ENCODE measurements at places on chromosomes 11 and 22.

DNA sequence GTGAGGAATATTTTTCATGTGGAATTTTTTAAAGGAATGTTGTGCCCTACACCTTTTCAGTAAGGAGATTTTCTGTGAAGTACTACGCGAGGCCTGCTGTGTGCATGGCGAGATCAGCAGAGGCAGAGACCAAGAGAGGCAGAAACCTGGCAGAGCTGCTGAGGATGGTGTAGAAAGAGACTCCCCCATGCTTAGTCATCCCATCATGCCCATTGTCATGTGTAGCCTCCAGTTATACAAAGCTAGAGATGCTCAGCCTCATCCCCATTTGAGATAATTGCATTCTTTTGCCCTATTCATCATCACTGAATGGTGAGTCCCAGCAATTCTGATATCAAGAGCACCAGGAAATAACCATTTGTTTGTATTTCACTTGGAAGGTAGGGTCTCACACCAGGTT is 3.0 kb upstream of the MS4A7 start:
- no peak overlapping the region for H3K27ac ChIP-seq
- no peak for DNase-seq
- no peaks in the 10 kb centered on the region for H3K36me3 ChIP-seq

GRCh38 chr22:30445438-30446145 is 20.0 kb downstream of the MTFP1 start:
- no peak overlapping the region for H3K27ac ChIP-seq
- no peak overlapping the region for H3K4me3 ChIP-seq
- H3K36me3 ChIP-seq, result no peaks in the 10 kb centered on the region
- no peaks in the 10 kb centered on the region for H3K4me1 ChIP-seq
- no peaks in the 10 kb centered on the region for H3K27me3 ChIP-seq

DNA sequence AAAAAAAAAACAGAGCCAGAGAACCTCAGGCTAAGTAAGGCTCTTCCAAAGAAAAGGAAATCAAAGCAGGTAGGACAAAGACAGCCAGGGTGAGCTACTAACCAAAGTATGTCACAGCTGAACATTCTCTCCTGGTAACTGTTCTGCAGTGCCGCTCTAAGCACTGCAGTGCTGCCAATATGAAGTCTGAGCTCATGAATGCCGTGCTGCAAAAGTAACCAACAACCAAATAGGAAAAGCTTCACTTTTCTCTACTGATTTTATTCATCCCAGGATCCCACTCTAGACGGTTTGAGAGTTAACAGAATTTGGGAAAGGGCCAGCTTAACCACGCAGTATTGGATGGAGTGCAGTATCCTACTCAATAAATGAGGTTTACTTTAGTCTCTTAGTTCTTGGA is 3.5 kb downstream of the SIK3 start:
- no peak for DNase-seq
- no peaks in the 10 kb centered on the region for H3K27me3 ChIP-seq
- no peak overlapping the region for H3K27ac ChIP-seq

- no peak overlapping the region for H3K4me3 ChIP-seq
- no peaks in the 10 kb centered on the region for H3K27me3 ChIP-seq
- no peaks in the 10 kb centered on the region for H3K36me3 ChIP-seq
- H3K4me1 ChIP-seq, result no peaks in the 10 kb centered on the region
- no peak for DNase-seq
Measured at GRCh38 chr11:32792111-32792947, 2.1 kb downstream of the CCDC73 start.

DNA sequence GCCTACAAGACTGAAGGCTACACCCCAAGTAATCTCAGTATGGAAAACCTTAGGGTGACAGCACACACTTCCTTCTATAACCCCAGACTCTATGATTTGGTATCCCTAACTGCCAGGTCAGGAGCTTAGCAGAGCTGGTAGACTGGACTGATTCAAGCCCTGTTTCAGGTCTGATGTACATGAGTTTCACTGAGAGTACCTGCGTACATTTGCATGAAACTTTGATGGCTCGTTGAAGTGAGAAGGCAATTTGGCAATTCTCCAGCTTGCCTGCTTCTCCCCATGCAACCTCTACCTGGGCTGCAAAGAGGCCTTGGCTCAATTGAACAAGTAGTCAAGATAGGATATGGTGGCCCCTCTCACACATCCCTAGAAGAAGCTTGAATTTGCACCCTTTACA is 10.2 kb downstream of the FIBIN start:
- no peaks in the 10 kb centered on the region for H3K4me1 ChIP-seq
- H3K4me3 ChIP-seq, result no peak overlapping the region
- H3K36me3 ChIP-seq, result no peaks in the 10 kb centered on the region
- no peak overlapping the region for H3K27ac ChIP-seq
- DNase-seq, result no peak

GRCh38 chr11:70577258-70577603 is 178.9 kb downstream of the CTTN start:
- H3K4me3 ChIP-seq, result no peak overlapping the region
- no peaks in the 10 kb centered on the region for H3K36me3 ChIP-seq
- no peaks in the 10 kb centered on the region for H3K27me3 ChIP-seq
- DNase-seq, result no peak

GRCh38 chr11:927871-928270 is 2.2 kb downstream of the AP2A2 start:
- H3K4me1 ChIP-seq, result peaks cover 66% of the 10 kb centered on the region
- DNase-seq, result no peak
- no peaks in the 10 kb centered on the region for H3K36me3 ChIP-seq
- H3K27me3 ChIP-seq, result no peaks in the 10 kb centered on the region
- H3K4me3 ChIP-seq, result no peak overlapping the region

DNA sequence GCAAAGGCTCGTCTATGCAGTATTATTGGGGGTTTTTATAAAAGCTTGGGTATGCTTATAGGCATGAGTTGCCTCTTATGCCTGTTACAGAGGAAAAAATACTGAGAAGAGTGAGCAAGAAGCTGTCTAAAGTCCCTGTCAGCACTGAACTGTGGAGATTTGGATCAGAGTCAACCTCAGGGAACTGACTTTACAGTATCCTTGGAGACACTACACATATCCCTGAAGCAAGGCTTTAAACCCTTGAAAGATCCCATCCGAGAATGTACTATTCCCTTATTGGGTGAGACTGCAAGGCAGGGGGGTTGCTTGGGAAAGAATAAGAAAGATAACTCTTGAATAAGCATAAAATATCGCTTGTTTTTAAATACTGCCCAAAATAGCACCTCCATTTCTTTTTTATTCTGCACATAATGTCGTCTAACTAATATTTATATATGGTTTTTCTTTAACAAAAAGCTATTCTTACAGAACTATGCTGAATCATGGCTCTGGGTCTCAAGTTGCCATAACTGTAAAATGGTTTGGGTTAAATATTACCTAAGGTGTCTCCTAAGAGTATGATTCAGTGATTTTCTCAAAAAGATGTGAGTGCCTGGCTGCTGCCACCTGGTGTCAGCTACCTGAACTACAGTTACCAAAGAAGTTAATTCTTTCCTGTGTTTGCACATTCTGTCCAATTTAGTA is 1062.8 kb downstream of the DLG2 start:
- H3K27ac ChIP-seq, result no peak overlapping the region
- DNase-seq, result no peak
- no peak overlapping the region for H3K4me3 ChIP-seq
- no peaks in the 10 kb centered on the region for H3K4me1 ChIP-seq

- H3K27ac ChIP-seq, result peak overlapping the region; percentile 98
- H3K4me1 ChIP-seq, result peaks cover 33% of the 10 kb centered on the region
- H3K4me3 ChIP-seq, result peak overlapping the region; percentile 92
- no peaks in the 10 kb centered on the region for H3K27me3 ChIP-seq
- DNase-seq, result no peak
Measured at GRCh38 chr11:64268025-64268892, 16.2 kb downstream of the BAD start.

Measured in vagina (tissue), 2 donors.